ENCODE measurements at places on chromosomes 16 and 17.
A peak's percentile ranks its signal among the peaks of the same experiment; 100 is the strongest.

DNA sequence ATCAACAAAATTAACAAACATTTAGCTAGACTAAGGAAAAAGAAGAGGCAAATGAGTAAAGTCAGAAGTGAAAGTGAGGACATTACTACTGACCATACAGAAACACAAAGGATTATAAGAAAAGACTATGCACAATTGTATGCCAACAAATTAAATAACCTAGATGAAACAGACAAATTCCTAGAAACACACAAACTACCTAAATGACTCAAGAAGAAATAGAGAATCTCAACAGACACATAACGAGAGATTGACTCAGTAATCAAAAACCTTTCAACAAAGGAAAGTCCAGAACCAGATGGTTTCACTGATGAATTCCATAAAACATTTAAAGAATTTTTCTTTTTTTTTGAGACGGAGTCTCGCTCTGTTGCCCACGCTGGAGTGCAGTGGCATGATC lies 35.7 kb upstream of the MYLK3 start:
- no peak for DNase-seq

DNA sequence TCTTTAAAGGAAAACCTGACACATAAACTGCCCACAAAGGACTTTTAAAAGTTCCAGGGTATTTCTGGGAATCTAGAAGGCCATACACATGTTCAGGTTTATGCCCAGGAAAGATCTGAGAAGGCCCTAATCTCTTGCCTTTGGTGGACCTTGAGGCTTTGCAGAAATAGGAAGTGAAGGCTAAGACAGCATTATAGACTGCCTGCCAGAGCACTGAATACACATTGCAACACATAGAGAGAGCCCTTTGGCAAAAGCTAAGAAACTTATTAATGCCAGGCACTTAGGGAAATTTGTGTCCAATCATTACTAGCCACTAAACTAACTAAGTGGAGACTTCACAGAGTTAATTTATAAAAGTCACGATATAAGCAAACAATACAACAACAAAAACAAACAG lies 70.4 kb downstream of the MMD start:
- DNase-seq = no peak

GRCh38 chr17:5330981-5331380 lies 48.9 kb downstream of the RABEP1 start:
- DNase-seq = no peak

GRCh38 chr16:46932802-46933201 lies 40.7 kb downstream of the DNAJA2 start:
- DNase-seq = no peak

- DNase-seq = no peak
Measured at GRCh38 chr17:70327723-70328122, 158.4 kb downstream of the KCNJ2 start.

- DNase-seq = peak; percentile 19
Measured at GRCh38 chr17:8041249-8041928, 2.5 kb downstream of the ALOX15B start.
